Cerebellum (tissue), 4 donors: ENCODE measurements at places on chromosomes 7 and 10. TPM values are rescaled to one million over a fixed set of nuclear protein-coding genes. Genes with fewer than 3 reads are reported as not detected.
A peak's percentile ranks its signal among the peaks of the same experiment; 100 is the strongest.

NUTM2B gene
- total RNA-seq, result 1.3 TPM

PALD1 gene
- 11.3 TPM for total RNA-seq

ZNF32 gene
- total RNA-seq, result 28.5 TPM

MYL10 gene
- total RNA-seq, result not detected

FANK1 gene
- 4.4 TPM for total RNA-seq

AP3M1 gene
- 43.3 TPM for total RNA-seq

UTF1 gene
- total RNA-seq, result not detected

BAMBI gene
- 4.1 TPM for total RNA-seq

OGDHL gene
- 14.8 TPM for total RNA-seq

SPDYE11 gene
- not detected for total RNA-seq

GPER1 gene
- total RNA-seq, result 0.73 TPM

COL13A1 gene
- total RNA-seq, result 8.3 TPM

DNA sequence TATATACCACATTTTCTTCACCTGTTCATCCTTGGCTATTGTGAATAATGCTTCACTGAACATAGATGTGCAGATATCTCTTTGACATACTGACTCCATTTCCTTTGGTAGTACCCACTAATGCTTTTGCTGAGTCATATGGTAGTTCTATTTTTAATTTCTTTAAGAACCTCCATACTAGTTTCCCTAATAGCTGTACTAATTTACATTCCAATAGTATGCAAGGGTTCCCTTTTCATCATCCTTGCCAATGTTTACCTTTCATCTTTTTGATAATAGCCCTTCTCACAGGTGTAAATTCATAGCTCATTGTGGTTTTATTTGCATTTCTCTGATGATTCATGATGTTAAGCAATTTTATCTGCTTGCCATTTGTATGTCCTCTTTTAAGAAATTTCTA lies 159.9 kb downstream of the CALCR start:
- no peak for DNase-seq

- DNase-seq, result no peak
Observed at GRCh38 chr7:139068544-139069399, 32.9 kb upstream of the ZC3HAV1L start.

- no peak for DNase-seq
Observed at GRCh38 chr7:108421720-108422331, 34.4 kb downstream of the NRCAM start.

- DNase-seq, result no peak
Observed at GRCh38 chr10:127833804-127834203, 58.9 kb downstream of the CLRN3 start.

GRCh38 chr10:109029870-109030269 lies 893.4 kb downstream of the XPNPEP1 start:
- DNase-seq, result no peak

DNA sequence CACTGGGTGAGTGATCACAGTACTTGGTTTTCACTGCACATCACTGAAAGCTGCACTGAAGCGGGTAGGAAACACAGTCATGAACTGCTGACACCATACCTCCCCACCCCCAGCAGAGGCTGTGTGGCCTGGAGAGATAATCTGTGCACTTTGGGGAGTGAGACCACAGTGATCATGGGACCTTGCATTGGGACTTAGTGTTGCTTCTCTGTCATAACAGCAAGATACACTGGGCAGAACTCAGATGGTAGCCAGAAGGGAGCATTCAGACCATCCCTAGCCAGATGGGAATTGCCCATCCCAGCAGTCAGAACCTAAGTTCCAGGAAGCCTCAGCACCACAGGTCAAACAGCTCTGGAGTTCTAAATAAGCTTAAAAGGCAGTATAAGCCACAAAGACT lies 346.4 kb upstream of the TMEM229A start:
- no peak for DNase-seq

DNA sequence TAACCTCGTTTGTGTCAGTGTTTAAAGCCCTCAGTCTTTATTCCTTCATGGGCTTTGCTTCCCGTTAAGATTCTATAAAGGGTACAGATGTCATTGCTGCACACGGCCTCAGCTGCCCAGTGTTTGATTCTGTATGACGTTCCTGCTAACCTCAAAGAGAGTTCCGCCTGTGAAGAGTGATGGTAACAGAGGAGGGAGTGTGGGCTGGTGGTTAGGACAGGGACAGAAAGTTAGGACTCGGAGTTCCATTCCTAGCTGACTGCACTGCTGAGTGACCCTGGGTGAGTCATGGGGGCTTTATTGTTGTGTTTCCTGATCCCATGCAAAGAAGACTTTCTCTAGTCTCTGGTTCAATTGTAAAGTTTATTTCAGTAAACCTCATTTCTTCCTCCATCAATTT lies 227.1 kb downstream of the DYNC1I1 start:
- no peak for DNase-seq

- DNase-seq, result no peak
Observed at GRCh38 chr7:36278069-36278619, 111.5 kb upstream of the ANLN start.

DNA sequence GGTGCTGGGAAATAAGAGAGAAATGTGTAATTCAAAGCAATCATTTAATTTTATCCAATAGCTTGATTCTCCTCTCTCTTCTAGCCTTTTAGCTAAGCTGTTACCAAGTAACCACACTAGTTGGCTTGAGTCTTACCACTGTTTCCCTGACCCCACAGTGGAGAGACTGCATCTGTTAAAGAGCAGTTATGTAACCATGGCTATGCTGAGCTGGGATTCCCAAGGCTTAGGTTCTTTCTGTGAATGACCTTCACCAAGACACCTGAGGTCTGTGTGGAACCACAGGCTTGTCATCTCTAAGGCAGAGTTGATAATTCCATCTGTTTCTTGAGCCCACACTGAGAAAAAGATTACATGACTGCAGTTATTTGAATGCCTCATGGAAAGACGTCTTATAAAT lies 47.7 kb upstream of the ATRNL1 start:
- no peak for DNase-seq

GRCh38 chr7:1946773-1947450 lies 276.8 kb downstream of the ELFN1 start:
- DNase-seq, result no peak

- no peak for DNase-seq
Observed at GRCh38 chr7:155885167-155886155, 73.2 kb upstream of the SHH start.

DNA sequence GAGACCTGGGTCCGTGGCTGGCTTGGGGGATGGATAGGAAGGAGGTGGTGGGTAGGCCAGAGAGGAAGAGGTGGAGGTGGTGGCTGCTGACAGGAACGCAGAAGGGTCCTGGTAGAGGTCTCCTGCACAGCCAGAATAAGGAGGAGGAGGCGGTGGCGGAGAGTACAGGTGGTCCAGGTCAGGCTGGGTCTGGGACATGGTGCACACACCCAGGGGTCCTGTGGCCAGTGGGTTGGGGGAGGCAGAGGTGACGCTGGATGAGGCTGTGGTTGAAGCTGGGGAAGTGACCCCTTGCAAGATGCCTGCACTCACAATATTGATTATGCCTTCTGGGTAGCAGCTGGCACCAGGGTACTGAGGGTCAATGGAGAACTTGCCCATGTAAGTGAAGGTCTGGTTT lies 2.2 kb downstream of the EGR2 start:
- no peak for DNase-seq

DNA sequence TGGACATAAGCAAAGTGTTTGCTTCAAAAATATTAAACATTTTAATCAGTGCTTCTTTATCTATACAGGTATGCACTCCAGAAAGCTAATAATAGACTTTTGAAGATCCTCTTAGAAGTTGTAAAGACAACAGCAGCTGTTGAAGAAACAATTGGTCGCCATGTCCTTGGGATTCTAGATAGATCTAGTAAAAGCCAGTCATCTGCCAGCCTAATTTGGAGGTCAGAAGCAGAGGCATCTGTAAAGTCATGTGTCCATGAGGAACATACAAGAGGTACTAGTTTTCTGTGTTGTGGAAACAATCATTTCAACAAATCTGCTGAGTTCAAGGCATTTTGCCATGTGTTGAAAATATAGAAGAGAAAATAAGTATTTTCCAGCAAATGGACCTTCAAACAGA lies 89.3 kb downstream of the CYP51A1 start:
- DNase-seq, result no peak

DNA sequence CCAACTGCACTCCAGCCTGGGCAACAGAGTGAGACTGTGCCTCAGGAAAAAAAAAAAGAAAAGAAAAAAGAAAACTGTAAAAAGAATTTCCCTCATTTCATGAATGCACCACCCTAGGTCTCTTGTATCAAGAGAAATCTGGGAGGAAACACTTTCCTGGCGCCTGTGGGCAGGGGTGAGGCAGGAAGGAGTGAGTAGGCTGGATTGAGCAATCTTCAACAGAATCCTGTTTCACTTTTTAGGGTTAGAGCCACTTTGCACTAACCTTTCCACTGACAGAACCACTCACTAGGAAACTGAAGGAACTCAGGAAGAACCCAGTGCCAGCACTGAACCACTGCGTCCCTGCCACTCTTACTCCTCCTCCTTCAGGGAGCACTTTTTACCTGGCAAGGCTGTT lies 282.1 kb downstream of the CCDC3 start:
- DNase-seq, result no peak

- no peak for DNase-seq
Observed at GRCh38 chr10:73641328-73642060, at the start of gene MYOZ1. MYOZ1 (minus strand) TSS chr10:73641474; CDS start chr10:73640017, 1,457 bp downstream.

DNA sequence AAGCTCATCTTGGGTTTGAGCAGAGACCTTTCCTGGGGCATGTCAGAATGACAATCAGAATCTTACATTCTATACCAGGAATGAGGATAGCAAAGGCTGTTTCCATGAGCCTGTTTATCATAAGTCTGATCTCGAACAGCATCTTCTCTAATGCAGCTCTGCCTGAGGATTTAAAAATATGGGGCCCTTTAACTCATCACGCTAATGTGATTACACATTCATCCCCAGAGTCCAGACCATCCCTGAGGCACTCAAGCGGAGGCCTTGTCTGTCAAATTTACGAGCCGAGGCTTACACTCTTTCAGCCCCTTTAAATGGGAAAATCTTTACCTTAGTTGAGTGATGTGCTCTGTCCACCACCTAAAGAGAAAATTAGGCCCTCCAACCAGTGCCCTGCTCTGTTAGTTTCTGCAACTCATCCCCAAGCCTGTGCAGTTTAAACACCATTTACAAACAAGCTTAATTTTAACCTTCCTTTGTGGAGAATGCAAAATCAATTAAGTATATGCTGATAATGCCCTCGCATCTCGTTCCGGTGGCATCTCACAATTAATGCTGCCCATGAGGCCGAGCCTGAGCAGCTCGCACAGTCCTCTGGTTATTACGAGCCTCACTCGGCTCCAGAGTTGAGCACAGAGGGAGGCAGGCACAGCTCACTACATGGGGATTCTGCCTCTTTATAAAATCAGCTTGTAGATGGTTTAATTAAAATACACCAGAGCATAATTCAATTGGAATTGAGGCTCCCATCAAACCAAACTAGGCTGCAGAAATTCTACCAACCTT lies 16.0 kb downstream of the CHST15 start:
- DNase-seq, result no peak

- no peak for DNase-seq
Observed at GRCh38 chr10:132062116-132062515, 3.6 kb upstream of the JAKMIP3 start.

DNA sequence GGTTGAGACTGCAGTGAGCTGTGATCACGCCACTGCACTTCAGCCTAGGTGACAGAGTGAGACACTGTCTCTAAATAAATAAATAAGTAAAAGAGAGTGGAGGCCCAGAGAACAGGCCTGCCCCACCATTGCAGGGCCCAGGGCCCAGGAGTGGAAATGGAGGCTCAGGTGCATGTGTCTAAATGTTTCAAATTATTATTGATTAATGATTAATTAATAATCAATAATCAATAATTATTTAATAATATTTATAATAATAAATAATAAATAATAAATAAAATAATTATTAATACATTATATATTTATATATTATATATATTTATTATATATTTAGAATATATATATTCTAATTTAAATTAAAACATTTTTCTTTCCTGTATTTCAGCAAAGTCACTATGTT lies 53.7 kb upstream of the ZRANB1 start:
- no peak for DNase-seq

GRCh38 chr7:2475678-2476015 lies 551 bp downstream of the GRIFIN start:
- DNase-seq, result no peak

GRCh38 chr10:91590904-91591796 lies 41.7 kb downstream of the PPP1R3C start:
- DNase-seq, result no peak

- DNase-seq, result peak; percentile 79
Observed at GRCh38 chr7:106841896-106842390, 23.1 kb upstream of the PIK3CG start.

DNA sequence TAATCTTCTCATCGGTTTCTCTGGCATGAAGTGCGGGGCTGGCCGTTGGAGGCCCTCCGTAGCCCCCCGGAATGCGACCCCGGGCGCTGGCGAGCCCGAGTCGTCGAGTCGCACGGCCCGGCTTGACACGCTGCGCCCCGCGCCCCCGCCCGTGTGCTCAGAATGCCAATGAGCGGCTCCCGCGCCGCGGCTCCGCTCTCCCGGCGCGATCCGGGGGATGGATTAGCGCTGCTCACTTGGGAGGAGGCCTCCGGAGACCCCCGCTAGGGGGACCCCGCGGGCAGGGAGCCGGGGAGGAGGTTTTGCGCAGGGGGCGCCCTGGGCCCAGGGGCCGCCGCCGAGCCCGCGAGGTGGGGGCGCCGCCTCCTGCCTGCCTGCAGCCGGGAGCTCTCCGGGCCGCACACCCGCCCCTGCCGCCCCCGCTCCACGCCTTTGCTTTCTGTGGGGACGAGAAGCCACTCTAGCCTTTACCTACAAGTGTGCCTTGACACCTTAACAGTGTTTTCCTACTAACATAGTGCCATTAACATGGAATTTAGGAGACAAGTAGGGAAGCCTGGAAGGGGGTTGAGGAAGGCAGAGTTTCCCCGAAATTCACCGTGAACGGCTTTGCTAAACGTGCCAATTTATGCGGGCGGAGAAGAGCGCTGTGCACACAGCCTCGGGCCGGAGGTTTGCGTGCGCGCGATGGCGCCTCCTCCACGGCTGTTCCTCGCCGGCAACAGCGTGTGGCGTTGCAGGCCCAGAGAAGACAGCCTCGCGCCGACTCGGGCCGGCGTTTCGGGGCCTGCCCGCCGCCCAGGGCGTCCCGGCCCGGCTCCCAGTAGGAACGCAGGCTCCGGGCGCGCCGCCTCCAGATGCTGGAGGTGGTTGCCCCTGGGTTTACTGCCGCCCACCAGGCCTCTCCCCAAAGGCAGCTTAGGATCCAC lies 7.1 kb downstream of the SHH start:
- peak; percentile 61 for DNase-seq

DNA sequence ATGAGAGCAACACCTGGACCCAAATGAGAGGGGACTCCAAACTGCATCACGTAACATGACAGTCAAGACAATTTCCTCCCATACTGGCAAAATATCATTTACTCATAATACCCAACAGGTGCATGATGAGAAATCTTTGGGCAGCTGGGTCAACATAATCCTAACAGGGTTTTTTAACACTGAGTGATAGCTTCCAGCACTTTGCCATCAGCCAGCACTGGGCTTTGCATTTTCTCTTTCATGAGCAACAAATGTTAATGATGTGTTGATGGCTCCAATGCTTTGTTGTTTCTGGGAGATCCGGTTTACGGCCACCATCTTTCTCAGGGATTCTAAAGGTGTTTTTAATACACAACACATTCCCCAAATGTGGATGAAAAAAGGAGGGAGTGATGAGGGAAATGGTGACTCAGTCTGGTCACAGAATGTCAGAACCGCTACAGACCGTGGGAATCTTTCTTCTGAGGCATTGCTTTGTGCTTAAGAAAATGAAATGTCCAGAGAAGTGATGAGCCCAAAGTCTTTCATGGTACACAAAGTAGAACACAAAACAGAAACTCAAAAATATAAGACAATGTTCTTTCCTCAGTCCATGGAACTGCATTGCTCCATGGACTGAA lies 705.7 kb upstream of the IGFBP3 start:
- DNase-seq, result no peak
